H54 (cell line): ENCODE measurements at places on chromosomes 12 and 14.

- peak; percentile 25 for DNase-seq
Observed at GRCh38 chr12:105083551-105084105, 630 bp downstream of the ALDH1L2 start.

DNA sequence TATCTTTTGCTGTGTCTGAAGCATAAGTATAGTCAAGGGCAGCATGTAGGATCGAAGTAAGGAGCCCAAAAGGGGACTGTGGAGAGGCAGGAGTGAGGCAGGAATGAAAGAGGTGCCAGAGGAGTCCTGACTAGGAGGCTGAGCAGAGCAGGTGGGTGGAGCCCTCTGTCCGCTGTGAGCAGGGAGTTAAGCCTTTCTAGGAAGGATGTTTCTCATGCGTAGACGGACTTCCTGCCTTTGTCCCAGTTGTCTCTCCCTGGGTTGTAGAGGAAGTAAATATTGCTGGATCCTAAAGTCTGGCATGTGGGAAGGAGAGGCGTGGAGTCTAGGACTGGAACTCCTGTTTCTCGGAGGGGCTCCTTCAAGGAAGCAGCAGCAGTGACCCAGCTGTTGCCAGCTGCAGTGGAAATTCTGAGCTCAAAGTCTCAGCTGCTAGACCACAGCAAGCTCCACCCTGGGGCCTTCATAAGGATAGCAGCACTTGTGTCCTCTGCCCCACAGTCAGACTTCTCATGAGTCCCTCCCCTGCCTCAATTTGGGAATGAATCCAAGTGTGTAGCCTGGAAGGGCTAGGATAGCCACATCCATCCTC lies 44.0 kb downstream of the RBMS2 start:
- DNase-seq, result peak; percentile 40

- no peak for DNase-seq
Observed at GRCh38 chr12:121678305-121678704, 8.9 kb upstream of the MORN3 start.

DNA sequence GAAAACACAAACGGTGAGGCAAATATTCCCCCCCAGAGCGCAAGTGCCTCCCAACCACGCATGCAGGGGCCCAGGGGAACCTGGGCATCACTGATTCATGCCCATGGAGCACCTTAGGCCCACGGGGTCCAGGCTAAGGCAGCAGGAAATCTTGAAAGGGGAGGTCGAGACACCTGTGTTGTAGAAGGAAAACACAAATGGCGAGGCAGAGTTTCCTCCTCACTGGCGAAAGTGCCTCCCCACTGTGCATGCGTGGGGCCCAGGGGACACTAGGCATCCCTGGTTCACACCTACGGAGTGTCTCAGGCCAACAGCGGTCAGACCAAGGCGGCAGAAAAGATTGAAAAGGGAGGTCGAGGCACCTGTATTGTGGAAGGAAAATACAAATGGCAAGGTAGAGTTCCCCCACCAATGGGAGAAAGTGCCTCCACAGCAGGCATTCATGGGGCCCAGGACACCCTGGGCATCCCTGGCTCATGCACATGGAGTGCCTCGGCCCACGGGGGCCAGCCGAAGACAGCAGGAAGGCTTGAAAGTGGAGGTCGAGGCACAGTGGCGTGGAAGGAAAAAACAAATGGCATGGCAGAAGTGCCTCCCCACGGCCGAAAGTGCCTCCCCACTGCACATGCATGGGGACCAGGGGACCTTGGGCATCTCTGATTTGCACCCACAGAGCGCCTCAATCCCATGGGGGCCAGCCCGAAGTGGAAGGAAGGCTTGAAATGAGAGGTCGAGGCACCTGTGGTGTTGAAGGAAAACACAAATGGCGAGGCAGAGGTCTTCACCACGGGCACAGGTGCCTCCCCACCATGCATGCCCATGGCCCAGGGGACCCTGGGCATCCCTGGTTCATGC lies 368.8 kb downstream of the ALG10 start:
- no peak for DNase-seq

DNA sequence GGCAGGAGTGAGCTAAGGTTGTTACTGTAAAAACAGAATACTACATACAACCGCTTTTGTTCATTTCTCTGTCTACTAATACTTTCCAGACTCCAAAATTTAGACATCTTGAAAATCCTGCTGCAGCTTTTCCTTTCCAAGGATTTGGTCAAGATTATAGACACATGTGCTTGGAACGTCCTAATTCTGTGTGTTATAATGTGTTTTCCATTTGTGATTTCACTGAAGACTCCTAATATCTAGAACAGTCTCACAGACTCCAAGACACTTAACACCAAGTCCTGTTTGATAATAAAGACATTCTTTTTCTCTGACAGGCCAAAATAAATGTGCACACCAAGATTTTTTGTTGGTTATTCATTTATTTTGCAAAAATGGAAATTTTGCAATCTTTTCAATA lies 41.8 kb upstream of the TMTC2 start:
- DNase-seq, result no peak

- DNase-seq, result no peak
Observed at GRCh38 chr12:106985479-106985878, 1.5 kb downstream of the MTERF2 start.

GRCh38 chr14:101979666-101980065 lies 15.3 kb downstream of the DYNC1H1 start:
- no peak for DNase-seq

GRCh38 chr12:94643606-94644005 lies 6.8 kb downstream of the TMCC3 start:
- no peak for DNase-seq

- no peak for DNase-seq
Observed at GRCh38 chr14:20662968-20663732, 21.2 kb upstream of the RNASE4 start.

GRCh38 chr14:67503331-67503730 lies 14.8 kb upstream of the TMEM229B start:
- no peak for DNase-seq

DNA sequence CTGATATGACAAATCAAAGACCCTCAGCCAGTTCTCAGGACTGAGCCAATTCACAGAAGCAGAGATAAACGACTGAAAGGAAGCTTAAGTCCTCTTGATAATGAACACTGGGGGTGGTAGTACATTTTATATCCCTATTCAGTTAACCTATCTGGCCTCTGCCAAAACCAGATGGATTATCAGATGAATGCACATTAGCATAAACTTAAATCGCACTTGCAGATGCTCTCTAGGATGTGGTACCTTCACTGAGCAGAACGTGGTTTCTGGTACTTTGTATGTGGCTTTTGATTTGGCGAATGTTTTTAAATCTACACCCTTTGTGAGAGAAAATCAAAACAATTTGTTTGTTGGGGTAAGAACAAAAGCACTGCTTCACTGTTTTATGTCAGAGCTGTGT lies 21.1 kb upstream of the TAS2R14 start:
- DNase-seq, result no peak

GRCh38 chr12:124687917-124688316 lies 120.5 kb upstream of the NCOR2 start:
- DNase-seq, result no peak

DNA sequence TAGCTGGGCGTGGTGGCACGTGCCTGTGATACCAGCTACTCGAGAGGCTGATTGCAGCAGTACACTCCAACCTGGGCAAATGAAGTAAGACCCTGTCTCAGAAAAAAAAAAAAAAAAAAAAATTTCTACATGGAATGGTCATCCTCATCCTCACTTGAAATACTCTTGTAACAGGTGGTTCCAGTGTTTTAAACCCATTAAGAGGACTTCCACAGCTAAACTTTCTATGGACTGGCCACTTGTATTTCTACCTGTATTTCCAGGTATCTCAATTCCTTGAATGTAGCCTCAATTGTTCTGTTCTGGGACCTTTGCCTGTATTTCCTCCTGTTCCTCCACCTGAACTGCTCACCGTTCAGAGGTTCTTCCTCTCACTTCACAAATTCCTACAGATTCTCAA lies 11.8 kb upstream of the PHLDA1 start:
- DNase-seq, result no peak

DNA sequence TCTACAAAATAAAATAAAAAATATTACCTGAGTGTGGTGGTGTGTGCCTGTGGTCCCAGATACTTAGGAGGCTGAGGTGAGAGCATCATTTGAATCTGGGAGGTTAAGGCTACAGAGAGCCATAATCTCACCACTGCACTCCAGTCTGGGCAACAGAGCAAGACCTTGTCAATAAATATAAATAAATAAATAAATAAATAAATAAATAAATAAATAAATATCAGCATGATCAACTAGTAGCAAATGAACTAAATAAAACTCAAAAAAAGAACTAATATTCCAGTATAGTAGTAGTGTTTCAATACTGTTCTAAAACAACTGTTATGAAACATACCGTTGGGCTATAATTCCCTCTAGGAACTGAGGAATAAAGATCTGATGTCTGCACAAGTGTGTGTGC lies 74.4 kb downstream of the C12orf42 start:
- no peak for DNase-seq

DNA sequence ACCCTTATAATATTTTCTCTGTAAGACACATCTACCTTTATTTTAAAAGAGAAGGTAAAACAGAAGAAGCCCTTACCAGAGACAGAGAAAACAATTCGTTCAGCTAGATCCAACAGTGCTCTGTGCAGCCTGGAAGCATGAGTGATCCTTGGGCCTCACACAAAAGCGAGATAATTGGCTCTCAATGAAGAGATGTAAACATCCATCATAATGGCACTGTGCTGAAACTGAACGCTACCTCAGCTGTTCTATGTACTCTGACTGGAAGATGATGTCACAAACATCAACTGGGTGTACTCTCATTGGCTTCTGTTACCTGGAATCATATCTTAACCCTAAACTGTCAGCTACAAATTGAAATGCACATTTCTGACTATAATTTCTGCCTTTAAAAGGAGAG lies at the start of gene MGAT4C:
MGAT4C (minus strand) TSS at position 229 of the 400 bp plus-strand sequence.
- DNase-seq, result no peak

DNA sequence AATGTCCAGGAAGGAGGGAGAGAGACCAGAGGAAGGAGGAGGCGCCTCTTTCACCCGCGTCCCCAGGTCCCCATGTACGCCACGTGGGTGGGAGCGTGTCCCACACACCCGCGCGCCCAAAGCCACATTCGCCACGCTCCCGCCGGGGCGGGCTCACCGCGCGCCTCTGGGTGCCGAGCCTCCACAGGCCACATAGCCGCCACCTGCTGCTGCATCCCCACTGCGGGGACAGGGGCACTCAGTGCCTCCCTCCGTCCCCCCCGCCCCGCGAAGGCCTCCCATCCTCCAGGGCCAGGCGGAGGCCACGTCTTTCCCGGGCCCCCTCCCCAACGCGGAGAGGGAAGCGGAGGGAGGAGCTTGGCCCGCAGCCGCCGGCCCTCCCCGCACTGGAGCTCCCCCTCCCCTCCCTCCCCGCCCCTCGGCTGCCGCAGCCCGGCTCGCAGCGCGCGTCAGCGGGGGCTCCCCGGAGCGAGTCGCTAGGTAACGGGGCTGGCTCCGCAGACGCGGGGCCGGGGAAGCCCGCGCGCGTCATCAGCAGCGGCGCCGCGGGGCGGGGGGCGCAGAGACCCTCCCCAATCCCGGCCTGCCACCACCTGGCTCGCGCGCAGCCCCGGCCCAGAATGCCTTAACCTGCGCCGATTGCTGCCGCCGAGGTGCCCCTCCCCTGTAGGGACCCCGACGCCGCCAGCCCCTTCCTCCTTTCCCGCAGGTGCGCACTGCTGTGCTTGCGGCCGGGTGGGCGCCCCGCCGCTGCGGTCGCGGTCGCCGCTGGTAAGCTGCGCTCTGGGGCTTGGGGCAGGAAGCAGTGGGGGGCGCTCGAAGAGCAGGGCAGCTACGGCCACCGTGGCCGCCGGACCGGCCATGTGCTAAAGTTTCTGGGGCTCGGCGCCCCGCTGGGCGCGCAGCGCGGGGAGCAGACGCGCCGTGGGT lies 536 bp upstream of the TUNAR start:
- no peak for DNase-seq

DNA sequence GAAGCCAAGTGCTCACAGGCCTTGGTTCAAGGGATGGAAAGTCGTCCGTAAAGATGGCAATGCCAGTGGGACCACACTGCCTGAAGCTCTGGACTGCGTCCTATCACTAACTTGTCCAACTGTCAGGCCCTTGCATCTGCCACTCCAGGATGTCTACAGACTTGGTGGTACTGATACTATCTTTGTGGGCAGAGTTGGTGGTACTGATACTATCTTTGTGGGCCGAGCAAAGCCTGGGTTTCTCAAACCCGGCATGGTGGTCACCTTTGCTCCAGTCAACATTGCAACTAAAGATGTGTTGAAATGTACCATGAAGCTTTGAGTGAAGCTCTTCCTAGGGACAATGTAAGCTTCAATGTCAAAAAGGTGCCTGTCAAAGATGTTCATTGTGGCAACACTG lies 128.4 kb upstream of the SEL1L start:
- DNase-seq, result no peak

- no peak for DNase-seq
Observed at GRCh38 chr12:11765817-11766794, 116.6 kb downstream of the ETV6 start.

- no peak for DNase-seq
Observed at GRCh38 chr12:57095440-57095839, 6.5 kb downstream of the NAB2 start.

GRCh38 chr12:102174761-102175160 lies 22.9 kb downstream of the PMCH start:
- no peak for DNase-seq

GRCh38 chr12:475286-475685 lies 15.5 kb downstream of the B4GALNT3 start:
- DNase-seq, result no peak

DNA sequence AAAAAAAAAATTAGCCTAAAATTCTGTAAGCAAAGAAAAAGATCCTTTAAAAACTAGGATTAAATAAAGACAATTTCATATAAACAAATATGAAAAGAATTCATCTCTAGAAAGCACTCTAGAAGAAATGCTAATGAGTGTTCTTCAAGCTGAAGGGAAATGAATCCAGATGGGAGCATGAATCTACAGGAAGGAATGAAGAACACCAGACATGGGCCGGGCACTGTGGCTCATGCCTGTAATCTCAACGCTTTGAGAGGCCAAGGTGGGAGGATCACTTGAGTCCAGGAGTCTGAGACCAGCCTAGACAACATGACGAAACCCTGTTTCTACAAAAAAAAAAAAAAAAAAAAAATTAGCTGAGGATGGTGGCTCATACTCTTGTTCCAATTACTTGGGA lies 297.2 kb downstream of the FBXL14 start:
- DNase-seq, result no peak

GRCh38 chr14:24339284-24340151 lies at the start of gene RIPK3:
Gene RIPK3, minus strand, starts transcription at chr14:24339991. Its CDS starts 165 bp downstream, at chr14:24339826.
- DNase-seq, result no peak

DNA sequence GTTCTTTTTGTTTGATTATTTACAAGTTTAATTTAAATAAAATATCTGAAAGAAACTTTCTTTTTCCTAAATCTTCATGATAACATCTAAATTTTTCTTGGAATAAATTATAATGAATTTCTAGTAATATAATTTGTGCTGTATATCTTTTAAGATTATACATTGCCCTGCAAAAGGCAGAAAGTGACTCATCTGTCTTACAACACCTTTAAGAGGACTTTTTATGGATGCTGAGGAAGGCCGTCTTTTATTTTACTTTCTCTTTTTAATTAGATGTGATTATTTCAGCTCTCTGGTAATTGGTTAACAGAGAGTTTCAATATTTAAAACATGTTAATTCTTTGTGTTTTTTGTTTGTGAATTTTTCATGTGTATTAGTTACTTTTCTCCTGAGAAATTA lies 598.4 kb downstream of the RPL10L start:
- no peak for DNase-seq

GRCh38 chr12:6554168-6555017 lies 1.4 kb downstream of the IFFO1 start:
- no peak for DNase-seq

- DNase-seq, result no peak
Observed at GRCh38 chr14:32694795-32695449, 243.8 kb upstream of the NPAS3 start.
